Activated naive CD8-positive, alpha-beta T cell treated with anti-CD3 and anti-CD28 coated beads, Interleukin-2, amount 10 ng/mL, durations not matched to agents 7 days and 5 days (primary cell): ENCODE measurements at places on chromosomes 5 and 9. TPM values are rescaled to one million over a fixed set of nuclear protein-coding genes. Genes with fewer than 3 reads are reported as not detected.

DNA sequence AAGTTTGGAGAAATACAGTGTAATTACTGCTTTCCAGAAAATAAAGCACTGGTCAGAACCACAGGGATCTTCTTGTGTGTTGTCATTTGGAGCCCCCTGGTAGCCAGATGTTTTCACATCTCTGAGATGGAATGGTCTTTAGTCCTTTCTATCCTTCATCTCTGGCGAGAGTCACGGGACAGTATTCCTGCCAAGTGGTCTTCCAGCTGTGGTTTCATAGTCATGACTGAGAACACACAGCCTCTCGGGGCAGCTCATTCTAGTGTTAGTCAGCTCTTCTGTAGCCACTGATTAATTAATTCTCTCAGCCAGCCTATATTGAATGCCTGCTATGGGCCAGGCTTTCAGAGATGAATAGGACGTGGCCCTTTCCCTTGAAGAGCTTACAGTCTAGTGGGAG lies 34.1 kb downstream of the HMGXB3 start:
- DNase-seq, result no peak

The CDHR2 gene
- total RNA-seq, result 3.8 TPM

The TAF11L5 gene
- not detected for total RNA-seq

The TMEM252 gene
- total RNA-seq, result not detected

GRCh38 chr5:67816456-67816855 lies 399.1 kb upstream of the PIK3R1 start:
- DNase-seq, result no peak

DNA sequence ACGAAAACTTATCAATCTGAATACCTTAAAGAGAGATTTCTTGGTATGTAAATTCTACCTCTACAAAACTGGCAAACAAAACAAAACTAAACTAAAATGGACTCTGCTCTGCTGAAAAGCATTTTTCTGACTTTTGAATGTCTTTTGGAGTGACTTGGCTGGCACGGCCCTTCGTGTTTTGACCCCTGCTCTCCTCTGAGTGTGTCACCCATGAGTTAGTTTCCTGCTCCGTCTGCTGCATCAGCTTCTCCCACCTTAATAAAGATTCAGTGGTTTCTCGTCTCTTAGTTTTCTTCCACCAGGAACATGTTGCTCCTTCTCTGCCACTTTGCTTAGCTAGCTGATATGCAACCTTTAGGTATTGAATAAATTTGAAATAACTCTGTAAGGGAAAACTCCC lies 1084.0 kb upstream of the CDH18 start:
- no peak for DNase-seq

The TLX3 gene
- total RNA-seq, result not detected

DNA sequence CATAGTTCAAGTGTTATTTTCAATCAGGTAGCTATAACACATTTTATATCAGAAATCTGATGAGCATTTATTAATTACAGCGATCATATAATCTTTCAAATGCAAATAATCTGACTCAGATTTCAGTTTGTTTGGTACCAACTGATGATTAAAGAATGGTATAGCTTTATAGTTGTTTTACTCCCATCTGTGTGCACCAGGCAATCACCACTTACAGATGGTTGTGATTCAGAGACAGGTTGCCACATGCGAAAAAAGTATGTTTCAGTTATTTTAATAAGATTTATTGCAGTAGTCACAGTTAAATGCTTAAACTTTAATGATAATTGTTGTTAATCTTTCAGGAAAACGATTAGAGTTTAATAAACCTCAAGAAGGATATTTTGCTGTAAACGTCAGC lies 155.1 kb upstream of the ARRDC3 start:
- DNase-seq, result no peak

DNA sequence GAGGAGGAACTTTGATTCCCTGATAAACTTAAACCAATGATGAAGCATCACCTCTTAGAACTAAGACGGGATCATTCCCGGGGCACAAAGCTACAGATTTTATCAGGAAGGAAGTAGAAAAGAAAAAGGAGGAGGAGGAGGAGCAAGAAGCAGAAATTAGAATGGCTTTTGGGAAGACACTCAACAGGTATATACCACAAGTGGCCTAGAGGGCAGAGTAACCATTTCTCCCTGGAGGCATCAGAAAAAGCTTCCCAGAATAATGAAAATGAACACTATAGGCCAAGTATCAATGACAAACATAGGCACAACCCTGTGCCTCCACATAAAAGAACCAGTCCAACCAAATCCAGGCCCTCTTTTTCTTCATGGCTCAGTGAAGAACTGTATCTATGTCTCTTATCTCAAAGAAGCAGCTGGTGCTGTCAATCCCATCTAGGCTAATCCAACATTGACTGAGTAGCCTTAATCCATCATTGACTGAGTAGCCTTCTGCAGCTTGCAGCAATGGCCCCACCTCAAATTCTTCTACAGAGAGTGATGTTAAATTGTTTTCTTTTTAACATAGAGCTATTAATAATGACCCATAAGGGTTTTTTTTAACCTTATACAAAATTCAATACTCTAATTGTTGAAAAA lies 178.8 kb upstream of the KIF2A start:
- no peak for DNase-seq

GRCh38 chr5:6681682-6682081 lies 31.6 kb upstream of the TENT4A start:
- no peak for DNase-seq

DNA sequence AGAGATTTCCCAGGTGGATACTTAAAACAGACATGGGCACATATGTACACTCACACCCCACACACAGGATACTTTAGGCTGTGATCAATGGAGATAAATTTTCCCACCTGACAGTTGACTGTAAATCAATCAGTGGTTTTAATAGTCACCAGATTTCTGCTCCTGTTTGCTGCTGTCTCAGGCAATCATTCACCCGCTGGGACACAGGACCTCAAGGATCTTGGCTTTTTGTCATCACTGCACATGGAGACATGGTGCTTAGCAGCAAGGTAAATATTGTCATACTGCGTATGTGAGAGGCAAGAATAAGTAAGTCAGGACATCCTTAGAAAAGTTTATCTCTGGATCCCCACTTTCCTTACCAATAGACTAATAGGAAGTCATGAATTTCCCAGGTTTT lies 60.8 kb upstream of the KLF9 start:
- DNase-seq, result no peak

DNA sequence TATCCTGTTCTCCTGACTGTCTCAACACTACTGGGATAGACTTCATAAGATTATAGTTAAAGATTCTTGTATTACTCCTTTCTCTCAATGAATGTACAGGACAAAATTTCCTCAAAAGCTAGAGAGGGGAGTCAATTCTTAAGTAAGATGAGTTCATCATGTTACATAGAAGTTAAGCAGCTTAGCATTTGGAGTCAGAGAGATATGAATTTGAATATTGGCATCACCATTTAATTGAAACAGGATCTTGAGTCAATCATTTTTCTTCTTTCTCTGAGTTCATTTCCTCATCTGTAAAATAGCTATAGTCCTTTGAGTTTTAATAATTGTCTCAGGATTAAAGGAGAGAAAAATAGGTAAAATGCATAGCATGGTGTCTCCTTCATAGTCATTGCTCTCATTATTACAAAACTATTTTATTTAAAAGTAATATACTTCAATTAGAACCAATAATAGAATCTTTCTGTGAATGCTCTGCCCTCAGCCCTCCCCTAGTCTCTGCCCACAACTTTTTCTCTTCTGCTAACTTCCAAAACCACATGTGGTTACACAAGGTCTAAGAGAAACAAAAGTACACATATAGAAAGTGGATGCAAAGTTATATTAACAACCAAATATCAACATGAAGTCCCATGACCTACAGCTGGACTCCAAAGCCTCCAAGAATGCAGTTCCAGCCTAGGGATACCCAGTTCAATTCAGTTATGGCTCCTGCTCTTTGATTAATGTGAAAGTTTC lies 265.6 kb downstream of the TLE1 start:
- DNase-seq, result no peak

The SERF1A gene
- total RNA-seq, result 6.8 TPM

- no peak for DNase-seq
Observed at GRCh38 chr5:62432621-62433064, 20.1 kb downstream of the IPO11 start.

The MAP3K1 gene
- 33.4 TPM for total RNA-seq

DNA sequence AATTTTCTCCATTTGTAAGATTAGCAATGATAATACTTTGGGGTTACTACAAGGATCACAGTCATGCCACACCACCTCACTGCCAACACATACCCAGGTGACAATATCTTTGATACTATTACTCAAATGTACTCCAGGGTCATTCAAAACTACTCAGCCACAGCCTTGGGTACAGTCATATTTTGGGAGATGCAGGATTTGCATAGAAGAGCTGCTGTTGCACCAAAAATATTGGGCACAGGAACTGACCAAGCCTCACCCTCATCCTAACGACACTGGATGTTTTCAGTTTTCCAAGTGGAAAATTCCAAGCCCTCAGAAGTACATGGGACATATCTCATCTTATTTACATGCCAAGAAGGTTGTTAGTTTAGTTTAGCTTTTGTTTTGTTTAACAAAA lies 120.9 kb upstream of the C6 start:
- no peak for DNase-seq

DNA sequence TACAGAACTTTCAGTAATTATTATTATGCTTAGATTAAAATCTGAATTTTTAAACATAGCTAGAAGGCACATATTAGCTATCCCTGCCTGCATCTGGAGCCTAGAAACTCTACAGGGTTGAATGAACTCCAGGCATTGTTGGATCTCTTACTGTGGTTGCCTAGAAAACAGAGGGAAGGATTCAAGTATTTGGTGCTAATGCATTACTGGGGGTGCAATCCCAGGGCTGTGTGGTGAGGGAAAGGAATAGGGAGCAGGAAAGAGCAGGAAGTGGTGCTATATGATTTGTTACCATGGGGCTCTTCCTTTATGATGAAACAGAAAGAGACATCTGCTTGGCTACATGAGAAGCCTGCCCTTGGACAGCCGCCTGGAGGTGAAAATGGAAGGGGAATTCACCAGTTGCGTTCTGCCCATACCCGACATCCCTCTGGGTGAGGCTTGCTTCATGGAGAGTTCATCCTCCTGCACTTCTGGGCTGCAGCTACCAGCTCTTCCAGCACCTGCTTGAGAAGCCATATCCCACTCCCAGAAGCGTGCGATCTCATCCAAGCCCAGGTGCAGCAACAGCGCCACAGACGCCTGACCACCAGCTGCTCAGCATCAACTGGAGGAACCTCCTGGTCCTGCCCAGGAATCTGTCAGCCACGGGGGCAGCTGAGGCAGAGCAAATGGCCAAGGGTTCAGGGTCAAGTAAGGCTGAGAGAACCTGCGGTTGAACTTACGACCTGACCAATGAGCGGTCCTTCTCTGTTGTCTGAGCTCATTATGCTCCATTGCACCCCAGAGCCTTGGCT lies 362.8 kb downstream of the SEMA5A start:
- no peak for DNase-seq

DNA sequence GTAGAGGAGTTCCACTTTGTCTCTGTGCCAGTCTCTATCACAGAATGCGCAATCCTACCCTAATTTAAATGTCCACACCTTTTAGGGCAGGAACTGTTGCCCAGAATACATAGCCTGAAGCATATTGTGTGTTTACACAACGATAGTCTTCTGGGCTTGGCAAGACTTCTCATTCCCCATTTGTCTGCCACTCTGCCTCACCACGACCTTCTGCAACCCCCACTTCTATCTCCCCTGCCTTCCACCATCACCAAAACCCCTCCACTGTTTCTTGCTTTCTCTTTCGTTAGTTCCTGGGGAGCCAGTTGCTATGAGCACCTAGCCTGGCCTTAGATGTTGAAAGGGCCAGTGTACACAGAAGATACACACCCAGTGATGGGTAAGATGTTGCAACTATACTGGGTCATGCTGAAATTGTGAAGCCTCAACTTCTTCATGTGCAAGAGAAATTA lies 883 bp upstream of the RNF145 start:
- DNase-seq, result no peak

The IL3 gene
- total RNA-seq, result not detected

GRCh38 chr5:164326219-164326618 lies 820.8 kb downstream of the MAT2B start:
- DNase-seq, result no peak

The LCNL1 gene
- 0.33 TPM for total RNA-seq

DNA sequence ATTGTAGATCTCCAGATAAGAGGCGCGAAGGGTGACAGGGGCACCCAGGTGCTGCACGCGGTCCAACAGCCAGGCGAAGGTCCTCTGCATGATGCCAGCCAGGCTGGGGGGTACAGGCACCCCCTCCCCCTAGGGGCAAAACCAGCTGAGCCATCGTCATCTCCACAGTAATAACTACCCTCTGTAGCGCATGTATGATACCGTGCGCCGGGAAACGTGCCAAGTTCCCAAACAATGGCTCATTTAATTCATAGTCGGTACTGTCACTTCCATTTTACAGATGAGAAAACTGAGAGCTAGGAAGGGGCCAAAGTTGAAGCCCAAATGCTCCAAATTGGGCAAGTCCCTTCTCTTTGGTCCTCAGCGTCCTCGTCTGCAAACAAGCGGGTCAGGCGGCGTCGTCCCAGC lies 1.5 kb downstream of the KIF12 start:
- DNase-seq, result no peak

GRCh38 chr5:95102687-95103086 lies 182.2 kb downstream of the MCTP1 start:
- no peak for DNase-seq

GRCh38 chr5:142073362-142073988 lies 35.1 kb upstream of the NDFIP1 start:
- DNase-seq, result no peak

The INSL6 gene
- total RNA-seq, result not detected

GRCh38 chr5:170523142-170523551 lies 19.3 kb downstream of the KCNIP1 start:
- no peak for DNase-seq

The PCDHB3 gene
- total RNA-seq, result not detected

- DNase-seq, result no peak
Observed at GRCh38 chr5:2742921-2743679, 8.4 kb downstream of the IRX2 start.

The TAF1L gene
- total RNA-seq, result 0.06 TPM

The CDH18 gene
- total RNA-seq, result not detected

The SERINC5 gene
- total RNA-seq, result 70.2 TPM

- DNase-seq, result no peak
Observed at GRCh38 chr9:121858788-121859187, 207.4 kb downstream of the DAB2IP start.

GRCh38 chr9:112754578-112754977 lies 4.0 kb downstream of the SNX30 start:
- DNase-seq, result no peak

The TNFSF15 gene
- 1.2 TPM for total RNA-seq

GRCh38 chr9:101268426-101268825 lies 116.4 kb downstream of the BAAT start:
- no peak for DNase-seq
